GM20000 (cell line): ENCODE measurements at places on chromosomes 16 and 17.
A peak's percentile ranks its signal among the peaks of the same experiment; 100 is the strongest.

DNA sequence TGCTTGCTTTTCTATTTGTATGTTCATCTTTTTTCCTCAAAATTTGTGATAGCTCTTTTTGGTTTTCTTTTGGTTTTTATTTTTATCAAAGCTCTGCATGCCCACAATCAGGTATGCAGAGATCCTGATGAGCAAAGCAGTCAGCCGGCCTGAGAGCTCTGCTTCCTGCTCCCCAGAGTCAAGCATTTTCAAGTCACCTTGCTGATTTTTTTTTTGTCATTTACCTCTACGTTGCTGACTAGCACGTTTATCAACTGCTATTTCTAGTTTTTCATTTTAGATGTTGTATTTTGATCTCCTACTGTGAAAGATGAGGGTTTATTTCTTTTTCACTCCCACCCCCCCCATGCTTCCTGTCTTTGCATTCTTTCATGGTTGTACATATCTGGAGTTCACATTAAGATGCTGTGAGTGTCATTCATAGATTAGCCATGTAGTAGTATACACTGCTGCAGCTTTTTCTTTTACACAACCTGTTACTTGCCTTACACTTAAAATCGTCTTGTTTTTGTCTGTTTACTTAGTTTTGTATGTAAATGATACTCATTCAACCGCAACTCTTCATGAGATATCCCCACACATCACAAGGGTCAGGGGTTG, 196.2 kb downstream of the LGALS9B start:
- DNase-seq = no peak

DNA sequence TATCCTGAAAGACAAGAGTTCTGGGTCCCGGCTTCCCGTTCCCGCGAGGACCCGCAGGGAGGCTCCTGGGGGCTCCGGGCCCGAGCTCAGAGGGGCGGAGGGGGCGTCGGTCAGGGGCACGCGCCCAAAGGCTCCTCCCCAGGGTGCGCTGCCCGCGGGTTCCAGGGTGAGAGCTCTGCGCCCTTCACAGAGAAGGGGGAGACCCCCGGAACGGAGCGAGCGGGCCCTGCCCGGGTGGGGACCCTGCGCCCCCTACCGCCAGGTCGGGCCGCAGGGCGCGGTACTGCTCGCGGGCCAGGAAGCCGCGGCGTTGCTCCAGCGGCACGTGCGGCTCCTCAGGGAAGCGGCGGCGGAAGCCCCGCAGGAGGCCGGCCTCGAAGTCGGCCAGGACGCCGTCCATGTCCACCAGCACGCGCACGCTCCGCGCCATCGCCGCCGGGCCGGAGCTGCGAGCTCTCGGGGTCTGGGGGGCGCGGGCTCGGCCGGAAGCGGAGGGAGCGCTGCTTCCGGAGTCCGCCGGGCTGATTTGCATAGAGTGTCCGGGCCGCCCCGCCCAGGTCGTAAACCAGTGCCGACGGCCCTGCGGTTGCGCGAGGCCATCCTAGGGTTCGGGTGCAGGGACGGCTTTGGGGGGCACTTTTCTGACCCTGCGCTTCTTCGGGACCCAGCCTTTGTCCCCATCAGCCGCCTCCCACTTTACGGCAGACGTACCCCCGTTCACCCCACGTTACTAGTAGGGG, at the start of gene NT5C:
TSS of gene NT5C (minus strand) at position 465 of the 740 bp plus-strand sequence. CDS start at position 430, 35 bp downstream.
- DNase-seq = peak; percentile 95

- no peak for DNase-seq
Observed at GRCh38 chr17:41653421-41653820, 29.0 kb upstream of the KRT17 start.

GRCh38 chr16:19704321-19705145, 13.5 kb downstream of the KNOP1 start:
- no peak for DNase-seq

DNA sequence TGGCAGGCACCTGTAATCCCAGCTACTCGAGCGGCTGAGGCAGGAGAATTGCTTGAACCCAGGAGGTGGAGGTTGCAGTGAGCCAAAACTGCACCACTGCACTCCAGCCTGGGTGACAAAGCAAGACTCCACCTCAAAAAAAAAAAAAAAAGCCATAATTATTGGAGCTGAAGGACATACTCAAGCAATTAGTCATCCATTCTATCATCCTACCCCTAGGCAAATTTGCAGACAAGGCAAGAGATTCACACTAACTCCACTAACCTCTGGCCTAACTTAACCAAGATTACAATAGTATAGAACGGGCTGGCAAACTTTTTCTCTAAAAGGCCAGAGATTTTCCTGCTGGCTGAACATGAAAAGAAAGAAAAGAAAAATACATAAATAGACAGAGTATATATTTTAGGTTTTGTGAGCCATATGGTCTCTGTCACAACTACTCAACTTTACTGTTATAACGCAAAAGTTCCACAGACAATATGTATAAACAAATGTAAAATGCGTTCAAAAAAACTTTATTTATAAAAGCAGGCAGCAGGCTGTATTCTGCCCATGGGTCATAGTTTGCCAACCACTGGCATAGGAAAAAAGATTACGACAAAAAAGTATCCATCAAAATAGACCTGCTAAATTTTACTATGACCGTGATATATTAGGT, 29.7 kb downstream of the BRIP1 start:
- DNase-seq = no peak

GRCh38 chr17:40533896-40534295, 31.4 kb downstream of the CCR7 start:
- DNase-seq = no peak

DNA sequence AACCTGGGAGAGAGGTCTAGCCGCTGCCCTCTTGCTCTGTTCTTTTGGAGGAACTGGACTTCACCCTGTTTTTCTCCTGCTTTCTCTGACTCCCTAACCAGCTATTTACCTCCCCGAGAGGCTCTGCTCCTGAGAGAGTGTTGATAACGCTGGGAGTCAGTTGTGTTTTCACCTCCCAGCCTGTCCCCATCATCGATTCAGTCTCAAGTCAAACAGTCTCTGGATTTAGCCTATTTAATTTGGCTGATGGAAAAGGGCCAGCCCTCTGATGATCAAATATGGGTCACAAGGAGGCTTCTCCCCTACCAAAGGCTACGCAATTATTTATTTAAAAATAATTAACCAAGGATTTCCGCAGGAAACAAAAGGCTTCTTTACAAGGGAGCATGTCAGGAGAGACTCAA, 31.8 kb downstream of the HNF1B start:
- no peak for DNase-seq

DNA sequence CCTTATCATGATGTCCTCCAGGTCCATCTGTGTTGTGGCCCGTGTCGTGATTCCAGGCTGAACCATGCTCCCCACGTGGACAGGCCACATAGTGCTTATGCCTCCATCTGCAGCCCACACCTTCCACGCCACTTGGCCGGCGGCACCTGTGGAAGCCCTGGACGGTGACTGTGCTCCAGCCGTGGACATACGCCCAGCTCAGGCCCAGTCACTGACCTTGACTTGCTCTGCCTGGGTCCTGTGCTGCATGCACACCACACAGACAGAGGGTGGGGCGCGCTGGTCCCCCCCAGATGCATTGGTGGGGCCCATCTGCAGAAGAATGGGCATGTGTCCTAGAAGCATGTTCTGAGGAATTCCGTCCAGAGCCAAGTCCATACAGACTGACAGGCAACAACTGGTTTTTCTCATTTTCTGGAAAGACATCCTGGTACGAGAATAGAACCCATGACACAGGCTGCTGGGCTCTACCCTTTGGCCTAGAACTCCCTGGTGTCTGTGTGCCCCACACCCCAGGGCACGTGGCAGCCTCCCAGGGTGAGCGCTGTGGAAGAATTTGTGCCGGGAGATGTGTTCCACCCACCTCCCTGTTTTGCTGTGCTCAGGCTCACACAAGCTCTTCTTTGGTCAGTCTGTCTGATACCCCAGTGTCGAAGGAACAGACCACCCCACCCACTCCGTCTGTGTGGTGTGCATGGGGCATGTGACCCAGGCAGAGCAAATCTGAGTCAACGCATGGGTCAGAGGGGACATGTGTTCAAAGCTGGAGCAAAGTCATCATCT, 39.5 kb downstream of the GPT2 start:
- no peak for DNase-seq

DNA sequence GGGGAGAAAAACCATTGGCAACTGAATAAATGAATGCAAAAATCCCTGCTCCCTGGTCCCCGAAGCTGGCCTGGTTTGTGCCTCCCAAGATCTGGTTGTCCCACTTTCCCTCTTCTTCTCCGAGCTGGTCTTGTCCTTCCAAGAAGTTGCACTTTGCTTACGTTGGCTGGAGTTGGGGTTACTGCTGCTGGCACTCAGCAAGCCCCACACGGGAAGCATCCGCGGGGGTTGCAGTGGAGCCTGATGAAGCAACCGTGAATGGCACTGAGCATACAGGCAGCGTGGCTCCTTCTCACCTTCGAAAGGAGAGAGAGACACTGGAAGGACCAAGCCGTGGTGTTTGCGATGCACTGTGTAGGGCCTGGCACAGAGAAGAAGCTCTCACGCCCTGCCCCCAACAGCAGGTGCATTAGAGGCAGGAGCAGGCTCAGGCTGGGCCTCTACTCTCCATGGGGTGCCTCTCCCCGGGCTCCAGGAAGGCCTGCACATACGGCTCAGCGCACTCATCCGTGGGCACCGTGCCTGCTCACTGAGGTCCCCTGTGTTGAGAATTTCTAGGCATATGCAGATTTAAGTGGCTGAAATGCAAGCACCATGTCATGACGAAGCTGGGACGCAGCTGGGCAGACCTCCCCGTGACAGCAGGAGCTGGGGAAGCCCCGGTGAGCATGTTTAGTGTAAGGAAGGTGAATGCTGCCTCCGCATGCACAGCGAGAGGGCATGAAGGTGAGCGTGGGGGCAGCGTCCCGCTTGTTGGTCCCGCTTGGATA, 12.1 kb downstream of the CA5A start:
- DNase-seq = peak; percentile 88
